ENCODE measurements at places on chromosomes 3 and 15. TPM values are rescaled to one million over a fixed set of nuclear protein-coding genes. Genes with fewer than 3 reads are reported as not detected.

NUTM1 gene
- total RNA-seq, result not detected

SI gene
- not detected for total RNA-seq

STOML1 gene
- 26.9 TPM for total RNA-seq

CAPN3 gene
- 2.0 TPM for total RNA-seq

All from placental pericyte (primary cell).